GM06990 (cell line): ENCODE measurements at places on chromosomes 7 and 10.

DNA sequence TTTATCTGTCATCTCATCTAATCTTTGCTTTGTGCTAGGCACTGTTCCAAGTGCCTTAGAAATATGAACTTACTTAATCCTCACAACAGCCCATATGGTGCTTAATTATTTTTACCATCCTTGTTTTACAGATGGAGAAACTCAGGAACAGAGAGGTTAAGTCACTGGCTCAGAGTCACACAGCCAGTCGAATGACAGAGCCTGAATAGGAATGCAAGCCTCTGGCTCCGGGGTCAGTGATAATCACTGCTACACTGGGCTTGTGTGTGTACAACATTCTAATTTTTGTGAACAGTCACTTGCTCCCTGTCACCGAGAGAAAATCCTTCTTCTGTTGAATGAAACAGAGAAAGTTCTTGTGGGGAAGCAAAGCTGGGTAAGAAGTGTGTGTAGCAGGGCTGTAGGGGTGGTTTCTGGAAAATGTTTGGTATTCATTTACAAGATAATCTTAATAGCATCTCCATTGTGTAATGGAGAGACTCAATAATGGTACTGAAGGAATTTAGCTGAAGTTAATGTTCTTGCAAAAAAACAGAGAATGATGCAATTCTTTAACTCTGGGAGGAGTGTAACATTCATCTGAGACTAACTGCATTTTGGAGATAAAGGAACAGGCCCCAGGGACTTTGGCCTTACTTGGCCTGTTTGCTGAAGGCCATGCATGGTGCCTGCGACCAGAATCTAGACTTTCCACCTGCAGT is 290.6 kb downstream of the FRMD4A start:
- DNase-seq = no peak

GRCh38 chr7:44438816-44439215 is 51.6 kb downstream of the NUDCD3 start:
- DNase-seq = no peak

- DNase-seq = no peak
These were observed 78.7 kb upstream of the C1GALT1 start for GRCh38 chr7:7103343-7104313.

DNA sequence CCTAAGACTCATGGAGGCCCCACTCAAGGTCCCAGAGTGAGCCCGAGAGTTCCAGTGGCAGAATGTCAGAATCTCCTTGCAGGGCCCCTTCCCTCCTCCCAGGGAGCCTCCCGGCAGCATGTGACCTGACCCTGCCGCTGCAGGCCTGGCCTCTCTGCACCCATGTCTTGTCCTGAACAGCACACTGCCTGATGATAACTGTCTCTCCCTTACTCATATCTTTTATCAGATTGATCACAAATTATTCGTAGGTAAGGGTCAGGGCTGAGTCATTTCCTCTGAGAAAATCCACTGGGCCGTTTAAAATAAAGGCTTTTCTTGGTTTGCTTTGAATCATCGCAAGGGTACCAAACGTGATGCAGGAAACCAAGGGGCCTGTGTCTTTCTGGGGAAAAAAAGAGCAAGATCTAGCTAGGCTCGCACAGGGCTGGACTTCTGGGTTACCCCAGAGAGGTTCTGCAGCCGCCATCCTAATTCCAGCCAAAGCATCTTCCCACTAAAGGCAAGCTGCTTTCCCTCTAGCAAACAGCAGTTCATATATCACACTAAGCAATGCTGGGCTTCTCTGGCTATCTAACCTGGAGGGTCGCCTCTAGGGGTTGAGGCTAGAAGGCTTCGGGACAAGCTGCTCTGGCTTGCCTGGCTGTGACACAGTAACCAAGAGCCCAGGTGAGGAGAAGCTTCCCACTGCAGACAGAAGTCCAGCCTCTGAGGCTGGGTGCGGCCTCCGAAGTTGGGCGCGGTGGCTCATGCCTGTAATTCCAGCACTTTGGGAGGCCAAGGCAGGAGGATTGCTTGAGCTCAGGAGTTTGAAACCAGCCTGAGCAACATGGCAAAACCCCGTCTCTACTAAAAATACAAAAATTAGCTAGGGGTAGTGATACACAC is 104.9 kb downstream of the SPDYE5 start:
- DNase-seq = peak; percentile 70

- DNase-seq = no peak
These were observed 34.8 kb upstream of the MKI67 start for GRCh38 chr10:128161031-128161430.

DNA sequence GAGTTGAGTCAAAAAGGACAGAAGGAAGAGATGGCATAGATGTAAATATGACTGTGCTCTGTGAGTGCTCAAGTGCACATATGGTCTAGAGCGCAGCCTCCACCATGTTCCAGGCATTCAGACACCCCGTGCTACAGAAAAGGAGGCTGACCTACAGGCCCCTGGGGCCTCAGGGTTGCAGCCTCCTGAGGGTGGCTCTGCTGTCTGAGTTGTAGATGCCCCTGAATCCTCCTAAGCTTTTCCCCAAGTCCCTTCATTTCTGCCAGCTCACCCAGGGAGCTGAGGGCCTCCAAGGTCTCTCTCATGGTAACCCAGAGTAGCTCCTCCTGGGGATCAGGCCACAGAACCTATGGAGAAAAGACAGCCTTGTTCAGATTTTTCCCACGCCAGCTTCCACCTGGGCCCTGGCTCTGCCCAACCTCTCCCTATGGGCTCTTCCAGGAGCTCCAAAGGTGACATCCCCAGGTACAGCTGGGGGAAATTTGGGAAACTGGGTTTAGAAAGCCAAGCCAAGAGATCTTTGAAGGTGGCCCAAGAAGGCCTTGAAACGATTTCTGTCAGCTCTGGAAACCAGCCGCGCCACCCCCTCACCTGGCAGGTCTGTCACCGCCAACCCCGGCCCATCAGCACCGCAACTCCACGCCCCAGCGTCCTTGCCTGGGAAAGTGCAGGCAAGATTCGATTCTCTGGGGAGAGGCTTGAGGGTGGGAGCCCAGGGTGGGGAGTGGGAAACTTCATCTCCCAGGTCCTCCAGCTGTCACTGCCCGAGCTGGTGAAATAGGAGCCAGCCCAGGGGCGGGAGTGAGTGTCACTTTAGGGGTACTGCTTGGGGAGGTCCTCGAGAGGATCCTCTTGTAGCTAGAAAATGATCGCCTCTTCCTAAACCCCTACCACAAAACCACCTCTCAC is 2.4 kb downstream of the ZNF467 start:
- no peak for DNase-seq

GRCh38 chr10:123320091-123320490 is 165.9 kb downstream of the BUB3 start:
- no peak for DNase-seq

DNA sequence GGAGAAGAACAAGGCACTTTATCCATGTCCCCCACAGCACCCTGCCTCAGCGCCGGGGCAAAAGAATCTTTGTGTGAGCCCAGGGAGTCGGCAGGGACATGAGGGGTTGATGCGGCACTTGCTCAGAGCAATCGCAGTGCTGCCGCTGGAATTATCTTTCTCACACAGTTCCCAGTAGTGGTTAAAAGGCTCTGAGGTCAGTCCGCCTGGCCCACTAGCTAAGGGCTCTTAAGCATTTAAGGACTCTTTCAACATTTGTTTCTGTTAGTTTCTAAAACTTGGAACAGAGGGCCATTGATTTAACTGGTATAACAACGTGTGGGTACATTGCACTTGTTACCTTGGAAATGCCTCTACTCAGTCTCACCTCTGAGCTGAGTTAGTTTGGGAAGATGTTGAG is 208.0 kb upstream of the C7orf33 start:
- no peak for DNase-seq

GRCh38 chr10:64211466-64211865 is 690.3 kb downstream of the REEP3 start:
- no peak for DNase-seq

GRCh38 chr7:155799514-155799913 is 12.7 kb downstream of the SHH start:
- no peak for DNase-seq

- DNase-seq = peak; percentile 12
These were observed 52.0 kb downstream of the KIF5B start for GRCh38 chr10:32004161-32004591.

DNA sequence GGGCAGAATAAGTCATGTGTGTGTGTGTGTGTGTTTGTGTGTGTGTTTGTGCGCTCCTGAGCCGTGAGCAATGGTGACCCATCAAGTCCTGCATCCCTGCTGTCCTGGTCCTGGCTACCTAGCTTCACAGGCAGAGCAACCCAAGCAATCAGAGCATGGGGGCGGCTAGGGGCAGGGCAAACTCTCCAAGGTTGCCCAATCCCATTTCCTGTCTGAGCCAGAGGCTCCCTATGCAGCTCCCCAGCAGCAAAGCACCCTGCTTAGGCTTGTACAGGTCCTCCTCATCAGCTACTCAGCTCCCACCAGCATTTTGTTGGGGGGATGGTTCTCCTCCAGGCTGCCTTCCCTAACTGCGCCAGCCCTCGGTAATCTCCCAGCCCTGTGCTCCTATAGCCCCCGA is 31.1 kb upstream of the CRHR2 start:
- DNase-seq = no peak

DNA sequence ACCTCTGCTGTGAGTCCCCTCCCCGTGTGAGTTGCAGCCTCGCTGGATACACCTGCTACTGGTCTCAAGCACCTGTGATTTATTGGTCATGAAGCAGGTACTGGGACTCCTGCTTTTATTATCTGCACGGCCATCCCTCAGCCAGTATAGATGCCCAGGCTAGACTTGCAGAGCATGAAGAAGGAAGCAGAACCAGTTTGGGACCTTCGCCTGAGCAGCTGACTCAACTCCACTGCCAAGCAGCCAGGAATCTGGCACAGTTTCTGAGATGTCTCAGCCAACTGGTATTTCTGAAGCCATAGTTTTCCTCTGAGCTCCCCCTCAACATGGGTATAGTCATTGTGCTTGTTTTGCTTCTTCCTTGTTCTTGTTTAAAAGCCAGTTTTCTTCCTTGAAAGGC is 28.0 kb upstream of the SLC39A12 start:
- DNase-seq = no peak
